ENCODE measurements at places on chromosomes 6 and 20.

DNA sequence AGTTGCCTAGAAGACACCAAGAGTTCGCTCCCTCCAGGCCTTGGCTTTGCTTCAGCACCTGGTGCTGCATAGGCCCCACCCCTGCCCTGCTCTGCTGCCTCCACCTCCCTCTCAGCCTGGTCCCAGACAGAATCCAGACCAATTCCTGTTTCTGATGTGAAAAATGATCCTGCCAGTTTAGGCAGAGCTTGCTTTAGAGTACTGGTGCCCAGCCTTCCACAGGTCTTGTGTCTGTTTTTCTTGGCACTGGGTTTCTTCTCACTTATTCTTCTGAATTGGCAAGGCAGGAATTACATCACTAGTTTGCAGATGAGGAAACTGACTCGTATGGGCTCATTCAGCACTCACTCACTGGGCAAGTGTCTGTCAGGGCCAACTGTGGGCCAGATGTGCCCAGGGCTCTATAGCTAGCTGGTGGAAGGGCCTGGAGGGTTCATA is 53.0 kb downstream of the HLA-A start:
- no peak for DNase-seq

- no peak for DNase-seq
Observed at GRCh38 chr6:126535595-126535994, 195.7 kb downstream of the CENPW start.

GRCh38 chr6:80356000-80356399 is 249.5 kb downstream of the BCKDHB start:
- DNase-seq: no peak

DNA sequence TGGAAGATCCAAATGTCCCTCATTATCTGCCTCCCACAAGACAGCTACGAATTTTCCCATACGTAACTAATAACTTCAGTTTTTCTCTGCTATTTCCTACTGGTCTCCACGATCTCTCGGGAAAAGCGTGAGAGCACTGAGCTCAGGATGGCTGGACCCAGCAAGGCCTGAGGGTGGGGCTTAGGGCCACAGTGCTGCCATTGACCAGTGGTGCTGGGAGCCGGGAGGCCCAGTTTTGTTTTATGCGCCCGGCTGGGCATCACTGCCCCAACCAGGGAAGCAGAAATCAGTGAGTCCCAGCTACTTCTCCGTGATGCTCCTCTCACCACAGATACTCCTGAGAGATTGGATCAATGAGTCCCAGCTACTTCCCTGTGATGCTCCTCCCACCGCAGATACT is 238.4 kb downstream of the LY86 start:
- no peak for DNase-seq

GRCh38 chr20:1206366-1207148 is 3.3 kb downstream of the C20orf202 start:
- no peak for DNase-seq

DNA sequence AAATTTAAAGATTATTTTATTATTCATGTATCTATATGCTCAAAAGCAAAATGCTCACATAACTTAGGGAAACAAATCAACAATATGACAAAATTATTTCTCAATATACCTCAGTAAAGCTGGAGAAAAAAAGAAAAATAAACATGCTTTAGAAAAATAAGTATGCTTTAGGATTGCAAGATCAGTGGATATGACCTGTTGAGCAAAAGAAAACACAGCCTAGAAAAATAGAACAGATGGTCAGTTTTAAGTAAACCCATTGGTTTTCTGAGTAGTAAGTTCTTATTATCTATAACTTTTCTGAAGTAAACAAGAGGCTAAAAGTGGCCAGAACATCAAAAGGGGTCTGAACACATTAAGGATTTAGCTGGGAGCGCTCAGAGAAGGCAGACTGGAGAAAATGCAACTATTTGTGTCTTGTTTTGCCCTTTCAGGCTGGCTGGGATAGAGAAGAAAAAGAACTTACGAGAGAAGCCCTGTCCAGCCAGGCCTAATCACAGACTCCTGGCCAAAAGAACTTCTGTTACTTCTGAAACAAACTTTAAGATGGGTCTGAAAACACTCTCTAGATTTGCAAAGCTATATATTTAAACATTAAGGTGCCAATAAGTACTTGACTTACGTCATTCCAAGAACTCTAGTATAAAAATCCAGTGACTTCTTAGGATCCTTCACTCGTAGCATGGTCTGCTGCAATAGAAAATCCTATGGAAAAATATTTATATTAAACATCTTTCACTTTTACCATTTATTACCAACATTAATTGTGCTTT is 16.5 kb downstream of the GLO1 start:
- no peak for DNase-seq

DNA sequence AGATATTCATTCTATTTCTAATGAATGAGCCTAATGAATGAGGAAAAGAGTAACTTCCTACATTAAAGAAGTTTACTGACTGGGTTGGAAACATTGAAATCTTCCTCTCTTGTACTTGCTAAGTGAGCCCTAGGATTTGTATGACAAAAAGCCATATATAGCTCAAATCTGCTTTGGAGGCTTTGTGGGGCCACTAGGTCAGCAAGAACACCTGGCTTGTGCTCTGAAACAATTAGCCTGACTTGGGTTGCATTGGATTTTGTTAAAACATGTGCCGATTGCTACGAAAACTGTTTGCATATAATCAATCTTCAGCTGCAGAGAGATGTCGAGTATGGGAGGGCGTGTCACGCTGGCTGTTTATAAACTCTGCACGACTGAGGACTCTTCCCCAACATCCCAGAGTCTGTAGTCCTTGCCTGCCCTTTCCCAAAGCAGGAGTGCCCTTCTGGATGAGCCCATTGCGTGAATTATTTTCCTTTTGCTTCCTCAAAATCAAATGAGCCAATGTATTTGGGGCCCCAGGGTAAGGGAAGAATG is 684.8 kb downstream of the DHX35 start:
- no peak for DNase-seq

- no peak for DNase-seq
Observed at GRCh38 chr20:17887331-17888030, 81.1 kb downstream of the SNX5 start.

GRCh38 chr6:4413073-4413472 is 277.7 kb upstream of the ECI2 start:
- DNase-seq: no peak

DNA sequence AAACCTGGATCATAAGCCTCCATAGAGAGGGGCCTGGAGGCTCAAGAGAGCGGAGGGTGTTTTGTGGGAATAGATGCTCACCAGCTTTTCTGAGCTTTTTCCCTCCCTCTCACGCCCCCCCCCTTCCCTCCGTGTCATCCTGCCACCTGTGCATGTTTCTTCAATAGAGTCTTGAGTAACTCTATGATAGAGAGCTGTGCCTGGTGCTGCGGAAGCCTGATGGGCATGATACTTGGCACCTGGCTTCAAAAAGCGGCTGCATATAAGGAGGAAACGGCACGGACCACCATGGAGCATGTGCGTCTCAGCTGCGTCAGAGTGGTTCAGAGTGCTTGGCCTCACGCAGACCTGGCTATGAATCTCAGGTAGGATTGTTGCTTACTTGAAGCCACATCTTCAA is 198.9 kb downstream of the CDH4 start:
- no peak for DNase-seq

DNA sequence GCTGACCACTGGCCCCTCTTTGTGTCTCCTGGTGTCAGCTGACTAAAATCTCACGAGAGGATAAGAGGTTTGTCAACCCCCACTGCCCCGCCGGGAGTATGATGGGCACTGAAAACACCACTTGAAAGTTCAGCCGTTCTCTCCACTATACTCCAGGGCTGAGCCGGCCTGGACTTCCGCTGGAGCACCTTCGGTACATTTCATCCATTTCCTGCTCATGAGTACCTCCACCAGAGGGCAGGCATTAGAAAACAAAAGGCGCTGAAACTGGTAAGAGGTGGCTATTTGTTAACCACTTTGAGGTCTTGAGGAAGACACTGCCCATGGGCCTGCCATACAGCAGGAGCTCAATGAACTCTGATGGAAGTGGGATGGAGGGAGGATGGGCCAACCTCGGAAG is 17.9 kb upstream of the ANKRD60 start:
- DNase-seq: no peak

- DNase-seq: no peak
Observed at GRCh38 chr6:90015883-90016282, 121.6 kb downstream of the GJA10 start.

DNA sequence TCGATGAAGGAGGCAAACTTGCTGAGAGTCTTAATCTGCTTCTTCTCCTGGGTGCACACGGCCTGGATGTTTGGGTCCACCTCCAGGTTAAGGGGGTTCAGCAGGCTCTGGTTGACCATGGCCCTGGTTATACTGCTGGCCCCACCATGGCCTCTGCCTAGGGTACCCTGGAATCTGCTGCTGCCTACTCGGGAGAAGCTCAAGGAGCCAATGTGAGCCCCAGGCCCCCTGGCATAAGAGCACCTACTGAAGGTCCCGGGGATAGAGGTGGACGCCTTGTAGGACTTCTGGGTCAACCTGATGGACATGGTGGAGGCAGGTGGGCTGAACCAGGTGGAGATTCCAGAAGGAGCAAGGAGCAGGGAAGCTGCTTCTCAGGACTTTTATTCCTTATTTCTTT is 17.9 kb upstream of the FKBP1C start:
- DNase-seq: no peak

DNA sequence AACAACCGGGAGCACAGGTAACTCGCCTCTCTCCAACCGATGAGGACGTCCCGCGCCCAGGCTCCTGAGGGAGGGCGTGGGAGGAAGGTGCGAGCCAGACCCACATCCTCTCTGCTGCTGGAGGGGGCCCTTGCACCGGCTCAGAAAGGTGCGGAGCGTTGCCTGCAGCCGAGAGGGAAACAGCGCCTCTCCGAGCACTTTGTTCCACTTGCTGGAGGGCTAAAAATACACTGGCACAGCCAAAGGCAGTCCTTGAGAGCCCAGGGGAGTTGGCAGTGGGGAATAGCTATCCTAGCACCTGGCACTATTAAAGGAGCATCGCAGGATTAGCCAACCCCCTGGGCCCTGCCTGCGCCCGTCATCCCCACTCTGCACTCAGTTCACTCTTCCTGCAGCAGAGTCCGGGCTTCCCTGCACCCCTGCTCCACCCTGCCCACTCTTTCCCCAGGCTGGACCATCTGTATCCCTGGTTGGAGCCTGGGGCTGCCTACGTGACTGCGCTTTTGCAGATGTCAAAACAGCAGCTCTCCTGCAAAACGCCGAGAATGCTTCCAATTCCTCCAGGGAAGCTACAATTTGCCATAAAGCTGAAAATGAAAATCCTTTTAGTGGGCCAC is 108.9 kb downstream of the SNX5 start:
- peak; percentile 27 for DNase-seq

GRCh38 chr20:385448-385847 is 4.9 kb downstream of the TRIB3 start:
- DNase-seq: no peak

GRCh38 chr6:156348424-156348823 is 428.8 kb upstream of the ARID1B start:
- no peak for DNase-seq

GRCh38 chr6:26043384-26044139 is 43.7 kb upstream of the HFE start:
- no peak for DNase-seq

DNA sequence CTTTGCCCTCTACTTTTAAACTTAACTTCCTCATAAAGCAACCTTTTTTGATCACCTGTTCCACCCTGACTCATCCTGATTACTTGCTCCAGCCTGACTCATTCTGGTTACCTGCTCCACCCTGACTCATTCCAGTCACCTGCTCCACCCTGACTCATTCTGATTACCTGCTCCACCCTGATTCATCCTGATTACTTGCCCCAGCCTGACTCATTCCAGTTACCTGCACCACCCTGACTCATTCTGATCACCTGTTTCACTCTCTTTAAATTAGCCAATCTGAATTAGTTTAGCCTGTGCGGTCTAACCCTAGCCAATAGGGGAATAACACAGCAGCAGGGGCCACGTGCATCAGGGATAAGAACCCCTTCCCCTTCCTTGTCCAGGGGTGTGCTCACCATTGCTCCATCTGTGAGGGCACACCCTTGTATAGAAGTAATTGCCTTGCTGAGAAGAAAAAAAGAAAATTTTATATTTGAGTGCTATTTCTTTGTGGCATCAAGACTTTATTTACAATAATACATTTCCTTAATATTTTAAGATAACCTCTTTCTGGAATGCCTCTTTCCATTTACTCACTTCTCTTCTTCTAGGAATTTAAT is 17.9 kb downstream of the HLA-G start:
- no peak for DNase-seq

Measured in stimulated activated CD8-positive, alpha-beta memory T cell treated with anti-CD3 and anti-CD28 coated beads, Interleukin-2, amount 100 ng/mL, for 48 hours (primary cell).